ENCODE measurements at places on chromosomes 3 and 15.

DNA sequence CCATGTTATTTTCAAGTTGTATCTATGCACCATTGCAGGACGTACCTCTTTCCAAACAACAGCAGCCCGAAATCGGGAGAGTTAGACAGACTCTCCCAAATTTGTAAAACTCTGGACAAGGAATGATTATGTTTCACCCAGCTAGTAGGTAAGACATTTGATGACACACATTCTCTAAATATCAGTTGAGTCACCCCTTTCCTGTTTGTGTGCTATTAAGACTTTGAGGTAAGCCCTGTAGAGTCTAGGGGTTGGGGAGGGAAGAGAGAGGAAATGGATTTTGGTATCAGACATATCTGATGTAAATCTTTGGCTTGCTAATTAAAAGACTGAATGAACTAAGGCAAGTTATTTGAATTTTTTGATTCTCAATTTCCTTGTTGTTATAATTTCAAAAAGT is 999.0 kb downstream of the TUSC7 start:
- DNase-seq: no peak

- DNase-seq: no peak
Observed at GRCh38 chr3:45612138-45612537, 17.6 kb downstream of the LIMD1 start.

DNA sequence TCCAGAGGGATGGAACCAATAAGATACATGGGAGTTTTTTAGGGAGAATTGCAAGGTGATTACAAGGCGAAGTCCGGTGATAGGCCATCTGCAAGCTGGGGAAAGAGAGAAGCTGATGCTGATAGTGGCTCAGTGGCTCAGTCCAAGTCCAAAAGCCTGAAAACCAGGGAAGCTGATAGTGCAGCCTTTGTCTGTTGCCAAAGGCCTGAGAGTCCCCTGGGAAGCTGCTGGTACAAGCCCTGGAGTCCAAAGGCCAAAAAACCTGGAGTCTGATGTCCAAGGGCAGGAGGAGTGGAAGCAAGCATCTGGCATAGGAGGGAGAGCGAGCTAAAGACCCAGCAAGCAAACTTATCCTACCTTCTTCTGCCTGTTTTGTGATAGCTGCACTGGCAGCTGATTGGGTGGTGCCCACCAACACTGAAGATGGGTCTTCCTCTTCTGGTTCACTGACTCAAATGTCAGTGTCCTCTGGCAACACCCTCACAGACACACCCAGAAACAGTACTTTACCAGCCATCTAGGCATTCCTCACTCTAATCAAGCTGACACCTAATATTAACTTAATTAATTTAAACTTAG is 16.7 kb downstream of the TFG start:
- DNase-seq: no peak

- DNase-seq: no peak
Observed at GRCh38 chr15:37072181-37072580, 28.2 kb downstream of the MEIS2 start.

GRCh38 chr15:60912984-60913697 is 316.0 kb downstream of the RORA start:
- DNase-seq: no peak

DNA sequence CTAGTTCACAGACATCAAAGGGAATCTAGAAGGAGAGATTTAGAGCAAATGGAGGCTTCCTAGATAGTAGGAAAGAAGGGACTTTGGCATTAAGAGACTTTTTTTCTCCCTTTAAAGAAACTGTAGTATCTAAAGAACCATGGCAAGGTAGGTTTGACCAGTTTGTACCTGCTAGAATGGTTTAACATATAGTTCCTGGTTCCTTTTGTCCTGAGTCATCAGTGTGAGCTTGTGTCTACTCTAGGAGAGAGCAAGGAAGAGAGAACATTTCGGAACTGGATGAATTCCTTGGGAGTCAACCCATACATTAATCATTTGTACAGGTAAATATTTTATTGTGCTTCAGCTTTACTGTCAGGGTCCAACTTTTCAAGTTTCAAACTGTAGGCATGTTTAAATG is 29.6 kb upstream of the TRPC1 start:
- no peak for DNase-seq

DNA sequence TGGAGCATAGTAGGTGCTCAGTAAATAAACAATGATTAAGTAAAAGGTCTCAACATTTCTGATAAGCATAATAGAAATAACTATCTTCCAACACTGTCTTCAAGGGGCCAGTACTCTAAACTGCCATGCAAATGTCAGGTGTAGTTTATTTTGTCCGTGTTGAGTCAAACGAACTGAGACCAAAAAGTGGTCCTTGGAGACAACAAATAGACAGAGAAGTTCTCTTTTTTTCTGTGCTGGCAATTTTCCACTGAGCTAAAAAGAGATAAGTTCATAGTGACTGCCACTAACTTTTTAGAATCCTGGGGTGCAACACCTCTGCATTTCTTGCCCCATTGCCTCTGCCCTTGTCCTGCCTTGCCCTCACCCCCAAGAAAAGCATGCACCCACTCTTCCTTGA is 14.7 kb upstream of the MBNL1 start:
- DNase-seq: no peak

DNA sequence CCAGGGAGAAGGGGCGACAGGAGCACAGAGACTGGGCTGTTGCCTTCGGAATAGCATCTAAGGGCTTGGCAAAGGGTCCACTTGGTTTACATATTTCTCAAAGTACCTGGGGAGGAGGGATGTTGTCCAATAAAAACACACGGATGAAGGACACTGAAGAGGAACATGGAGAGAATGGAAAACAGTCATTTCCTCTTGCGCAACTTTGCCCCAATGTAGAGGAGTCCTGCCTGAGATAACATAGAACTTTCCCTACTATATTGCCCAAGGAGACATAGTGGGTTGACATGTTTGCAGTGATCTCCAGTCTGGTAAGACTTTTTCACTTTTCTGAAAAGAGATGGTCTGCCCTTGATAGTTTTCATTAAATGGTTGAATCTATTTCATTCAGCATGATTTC is 468.8 kb upstream of the SUCLG2 start:
- DNase-seq: no peak
